SJSA1 (cell line): ENCODE measurements at places on chromosomes 6 and 20. TPM values are rescaled to one million over a fixed set of nuclear protein-coding genes. Genes with fewer than 3 reads are reported as not detected.
A peak's percentile ranks its signal among the peaks of the same experiment; 100 is the strongest.

- DNase-seq = peak; percentile 73
- peaks cover 18% of the 10 kb centered on the region for H3K4me1 ChIP-seq
- H3K27ac ChIP-seq = peak overlapping the region; percentile 61
- no peak overlapping the region for H3K4me3 ChIP-seq
- H3K27me3 ChIP-seq = no peaks in the 10 kb centered on the region
These were observed 15.6 kb upstream of the BICRAL start for GRCh38 chr6:42766163-42766670.

DNA sequence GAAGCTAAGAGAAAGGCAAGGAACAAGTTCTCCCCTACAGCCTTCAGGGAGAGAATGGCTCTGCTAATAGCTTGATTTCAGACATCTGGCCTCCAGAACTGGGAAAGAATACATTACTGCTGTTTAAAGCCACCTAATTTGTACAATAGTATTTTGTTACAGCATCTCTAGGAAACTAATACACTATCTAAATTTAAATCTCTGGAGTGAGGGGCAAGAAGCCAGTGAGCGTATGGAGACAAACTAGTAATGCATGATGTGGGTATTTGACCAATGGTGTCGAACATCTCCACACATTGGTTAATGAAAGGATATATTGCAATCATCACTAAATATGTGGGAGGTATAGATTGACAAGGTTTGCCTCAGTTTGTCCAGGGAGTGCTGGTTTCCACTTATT, 451.5 kb downstream of the EPM2A start:
- no peak overlapping the region for H3K27ac ChIP-seq
- 0 out of 2 replicates have a peak, but pooled peaks cover 3% of the 10 kb centered on the region for H3K27me3 ChIP-seq
- no peak overlapping the region for H3K4me3 ChIP-seq
- no peaks in the 10 kb centered on the region for H3K4me1 ChIP-seq

DNA sequence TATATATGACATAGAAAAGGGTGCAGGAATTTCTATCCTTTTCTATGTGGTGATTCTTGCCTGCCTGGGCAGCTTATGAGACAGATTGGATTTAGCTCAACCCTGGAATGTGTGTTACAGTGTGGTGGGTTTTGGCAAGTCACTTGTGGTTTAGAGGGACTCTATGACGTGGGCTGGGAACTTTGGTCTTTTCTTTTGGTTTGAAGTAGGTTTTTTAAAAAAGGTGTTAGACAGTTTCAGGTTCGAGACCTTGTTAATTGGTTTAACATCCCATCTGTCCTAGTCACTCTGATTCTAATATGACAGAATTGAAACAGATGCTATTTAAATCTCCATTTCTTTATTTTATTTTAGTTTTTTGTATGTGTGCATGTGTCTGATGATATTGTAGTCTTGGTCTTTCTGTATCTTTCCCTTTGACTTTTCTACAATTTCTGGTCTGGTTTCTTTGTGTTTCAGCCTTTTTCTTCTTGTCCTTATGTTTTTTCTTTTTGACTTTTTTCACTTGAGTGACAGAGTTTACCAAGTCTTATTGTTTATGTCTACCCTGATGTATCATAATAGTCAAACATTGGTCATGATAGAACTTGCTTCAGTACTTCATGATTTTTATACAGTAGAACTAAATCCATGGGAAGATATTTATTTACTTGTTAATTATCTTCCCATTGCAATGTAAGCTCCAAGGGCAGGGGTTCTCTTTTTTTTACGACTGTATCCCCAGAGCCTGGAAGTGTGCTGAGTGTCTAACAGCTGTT, 174.3 kb downstream of the CDKAL1 start:
- no peak overlapping the region for H3K27ac ChIP-seq
- no peaks in the 10 kb centered on the region for H3K27me3 ChIP-seq

- H3K27me3 ChIP-seq = no peaks in the 10 kb centered on the region
- H3K4me3 ChIP-seq = no peak overlapping the region
- no peak overlapping the region for H3K27ac ChIP-seq
- no peak for DNase-seq
- H3K36me3 ChIP-seq = no peaks in the 10 kb centered on the region
These were observed 142.3 kb downstream of the FARS2 start for GRCh38 chr6:5403609-5404008.

- H3K27me3 ChIP-seq = no peaks in the 10 kb centered on the region
- no peak overlapping the region for H3K27ac ChIP-seq
- H3K36me3 ChIP-seq = no peaks in the 10 kb centered on the region
- DNase-seq = no peak
- H3K4me1 ChIP-seq = no peaks in the 10 kb centered on the region
- H3K4me3 ChIP-seq = no peak overlapping the region
These were observed 286.9 kb downstream of the PTPRK start for GRCh38 chr6:128233531-128233930.

GRCh38 chr6:45710304-45710821, 305.3 kb downstream of the CLIC5 start:
- DNase-seq = peak; percentile 64
- H3K27ac ChIP-seq = peak overlapping the region; percentile 36
- no peaks in the 10 kb centered on the region for H3K27me3 ChIP-seq
- H3K4me1 ChIP-seq = peaks cover 35% of the 10 kb centered on the region

DNA sequence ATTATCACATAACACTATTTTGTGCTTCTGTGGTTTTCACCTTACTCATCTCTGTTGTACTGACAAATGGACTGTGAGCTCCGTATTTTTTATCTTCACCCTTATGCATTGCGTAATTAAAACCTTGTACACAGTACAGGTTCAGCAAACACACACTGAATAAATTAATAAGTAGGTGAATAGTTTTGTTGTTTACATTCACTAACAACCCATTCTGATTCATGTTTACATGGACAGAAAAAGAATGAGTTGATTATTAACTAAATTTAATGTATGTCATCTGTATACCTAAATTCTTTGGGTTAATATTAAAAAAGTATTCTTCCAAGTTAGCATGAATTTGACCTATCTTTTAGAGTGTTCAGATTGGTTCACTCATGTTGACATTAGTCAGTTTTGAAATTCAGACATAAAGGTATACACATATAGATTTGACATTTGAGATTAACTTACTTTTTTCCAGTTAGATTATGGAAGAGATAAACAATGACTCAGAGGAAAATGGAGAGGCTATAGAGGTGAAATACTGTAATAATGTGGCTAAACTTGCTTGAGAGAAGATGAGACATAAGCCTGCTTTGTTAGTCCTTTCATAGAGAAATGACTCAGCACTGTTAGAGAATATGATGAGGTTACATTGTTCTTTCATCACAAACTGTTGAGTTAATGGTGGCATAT, 541.7 kb upstream of the FLRT3 start:
- H3K27ac ChIP-seq = no peak overlapping the region
- H3K4me3 ChIP-seq = no peak overlapping the region
- no peaks in the 10 kb centered on the region for H3K27me3 ChIP-seq
- H3K36me3 ChIP-seq = no peaks in the 10 kb centered on the region

DNA sequence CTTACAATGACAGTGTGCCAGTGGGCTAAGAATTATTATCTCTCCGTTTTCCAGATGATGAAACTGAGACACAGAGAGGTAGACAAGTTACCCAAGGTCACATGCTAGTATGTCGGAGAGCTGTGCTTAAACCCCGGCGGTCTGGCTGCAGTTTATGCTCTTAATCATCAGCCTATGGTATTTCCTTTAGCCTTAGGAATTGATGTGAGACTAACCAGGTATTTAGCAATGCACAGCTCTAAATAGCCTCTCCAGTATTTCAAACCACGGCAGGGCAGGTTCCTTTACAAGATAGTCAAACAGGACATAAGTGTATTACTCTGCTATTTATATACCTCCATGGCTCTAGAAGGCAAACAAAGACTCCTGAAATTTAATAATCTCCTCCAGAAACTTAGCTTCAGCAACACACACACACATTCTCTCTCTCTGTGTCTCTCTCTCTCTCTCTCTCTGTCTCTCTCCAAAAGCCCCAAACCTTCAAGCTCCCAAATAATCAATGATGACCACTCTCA, 142.0 kb upstream of the ZNF217 start:
- H3K4me3 ChIP-seq = no peak overlapping the region
- H3K27me3 ChIP-seq = no peaks in the 10 kb centered on the region
- peaks cover 51% of the 10 kb centered on the region for H3K4me1 ChIP-seq
- H3K36me3 ChIP-seq = no peaks in the 10 kb centered on the region

GRCh38 chr20:38258545-38259215, 1.9 kb downstream of the KIAA1755 start:
- no peak overlapping the region for H3K4me3 ChIP-seq
- H3K36me3 ChIP-seq = no peaks in the 10 kb centered on the region
- no peak overlapping the region for H3K27ac ChIP-seq
- no peak for DNase-seq
- H3K4me1 ChIP-seq = peaks cover 26% of the 10 kb centered on the region

GRCh38 chr6:28758046-28758817, 165.6 kb downstream of the TRIM27 start:
- H3K27ac ChIP-seq = no peak overlapping the region
- no peaks in the 10 kb centered on the region for H3K36me3 ChIP-seq
- no peak overlapping the region for H3K4me3 ChIP-seq
- no peak for DNase-seq
- H3K4me1 ChIP-seq = no peaks in the 10 kb centered on the region

DNA sequence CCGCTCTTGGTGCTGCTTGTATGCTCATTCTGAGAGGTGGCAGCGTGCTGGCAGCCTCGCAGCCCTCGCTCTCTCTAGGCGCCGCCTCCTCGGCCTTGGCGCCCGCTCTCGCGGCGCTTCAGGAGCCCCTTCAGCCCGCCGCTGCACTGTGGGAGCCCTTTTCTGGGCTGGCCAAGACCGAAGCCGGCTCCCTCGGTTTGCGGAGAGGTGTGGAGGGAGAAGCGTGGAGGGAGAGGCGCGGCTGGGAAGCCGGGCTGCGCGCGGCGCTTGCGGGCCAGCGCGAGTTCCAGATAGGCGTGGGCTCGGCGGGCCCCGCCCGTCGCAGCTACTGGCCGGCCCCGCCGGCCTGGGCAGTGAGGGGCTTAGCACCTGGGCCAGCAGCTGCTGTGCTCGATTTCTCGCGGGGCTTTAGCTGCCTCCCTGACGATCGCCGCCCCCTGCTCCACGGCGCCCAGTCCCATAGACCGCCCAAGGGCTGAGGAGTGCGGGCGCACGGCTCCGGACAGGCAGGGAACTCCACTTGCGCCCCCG, 19.5 kb upstream of the FAM8A1 start:
- peak; percentile 38 for DNase-seq
- H3K4me1 ChIP-seq = peaks cover 9% of the 10 kb centered on the region
- no peaks in the 10 kb centered on the region for H3K36me3 ChIP-seq
- H3K4me3 ChIP-seq = peak overlapping the region; percentile 40

DNA sequence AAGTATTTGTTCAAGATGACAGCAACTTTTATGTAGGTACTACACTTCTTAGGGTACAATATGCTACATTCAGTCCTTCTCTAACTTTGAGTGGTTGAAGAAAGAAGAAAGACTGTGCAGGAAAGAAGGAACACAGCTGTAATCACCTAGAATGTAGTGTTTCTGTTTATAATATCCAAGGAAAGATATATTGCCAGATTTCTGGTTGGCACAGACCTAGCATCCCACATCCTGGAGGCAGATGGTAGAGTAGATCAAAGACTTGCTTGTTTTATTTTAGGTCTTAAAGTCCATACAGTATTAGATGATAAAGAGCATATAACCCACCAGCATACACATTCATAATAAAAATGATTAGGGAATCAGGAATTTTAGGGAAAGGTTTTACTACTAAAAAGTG, 13.3 kb upstream of the FABP7 start:
- no peak overlapping the region for H3K4me3 ChIP-seq
- H3K4me1 ChIP-seq = no peaks in the 10 kb centered on the region
- no peaks in the 10 kb centered on the region for H3K36me3 ChIP-seq
- DNase-seq = no peak
- no peaks in the 10 kb centered on the region; the same call in 1 of the 2 replicates for H3K27me3 ChIP-seq
- no peak overlapping the region for H3K27ac ChIP-seq

DNA sequence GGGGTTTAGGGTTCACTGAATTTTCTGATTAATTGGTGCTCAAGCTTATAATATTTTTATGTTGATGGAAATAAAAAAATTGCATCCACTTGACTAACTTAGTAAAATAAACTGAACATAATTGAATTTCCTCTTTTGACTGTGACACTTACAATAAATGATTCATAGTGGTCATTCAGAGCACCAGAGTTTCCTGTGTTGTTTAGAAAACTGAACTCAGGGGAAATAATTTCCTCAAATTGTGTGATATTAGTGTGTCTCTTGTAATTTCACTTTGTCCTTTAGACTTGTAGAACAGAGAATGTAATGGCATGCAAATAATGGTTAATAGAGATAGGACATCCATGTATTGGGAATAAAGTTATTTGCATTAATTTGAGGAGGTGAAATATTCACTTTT, 319.7 kb upstream of the MAN1A1 start:
- H3K36me3 ChIP-seq = no peaks in the 10 kb centered on the region
- H3K4me1 ChIP-seq = no peaks in the 10 kb centered on the region
- H3K27ac ChIP-seq = no peak overlapping the region
- H3K4me3 ChIP-seq = no peak overlapping the region
- no peaks in the 10 kb centered on the region for H3K27me3 ChIP-seq

LY6G5C gene
- total RNA-seq = 1.6 TPM in 1 of 2 replicates, not detected in the other

ENPP3 gene
- total RNA-seq = 0.05 and 0.72 TPM in 2 replicates

SLC44A4 gene
- not detected in 2 replicates for total RNA-seq

DEK gene
- total RNA-seq = 354 and 542 TPM in 2 replicates

PAQR8 gene
- 5.8 and 10.0 TPM in 2 replicates for total RNA-seq

DEFB110 gene
- not detected in 2 replicates for total RNA-seq
